NCI-H1105 (cell line): ENCODE measurements at places on chromosomes 2 and 18.

GRCh38 chr18:49728542-49728941, 84.8 kb downstream of the ACAA2 start:
- DNase-seq: peak; percentile 3

- DNase-seq: no peak
Observed at GRCh38 chr2:96291751-96292150, 13.6 kb downstream of the SNRNP200 start.

DNA sequence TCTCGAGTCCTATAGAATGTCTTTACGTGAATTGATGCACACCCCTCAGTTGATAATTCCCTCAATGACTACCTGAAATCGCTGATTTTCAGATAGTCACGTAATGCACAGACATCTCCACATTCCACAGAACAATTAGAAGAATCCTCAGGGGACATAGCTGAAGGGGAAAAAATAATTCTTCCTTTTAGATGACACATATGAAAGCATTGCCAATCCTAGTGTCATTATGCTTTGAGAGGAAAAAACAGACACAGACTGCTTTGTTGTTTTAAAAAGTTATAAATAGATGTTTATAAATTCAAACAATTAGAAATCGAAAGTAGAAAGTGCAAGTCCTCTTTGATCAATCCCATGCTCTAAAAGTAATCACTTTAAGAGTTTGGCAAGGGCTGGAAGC, 100.6 kb upstream of the FN1 start:
- DNase-seq: no peak

- DNase-seq: no peak
Observed at GRCh38 chr18:77676910-77677309, 427.3 kb downstream of the GALR1 start.

DNA sequence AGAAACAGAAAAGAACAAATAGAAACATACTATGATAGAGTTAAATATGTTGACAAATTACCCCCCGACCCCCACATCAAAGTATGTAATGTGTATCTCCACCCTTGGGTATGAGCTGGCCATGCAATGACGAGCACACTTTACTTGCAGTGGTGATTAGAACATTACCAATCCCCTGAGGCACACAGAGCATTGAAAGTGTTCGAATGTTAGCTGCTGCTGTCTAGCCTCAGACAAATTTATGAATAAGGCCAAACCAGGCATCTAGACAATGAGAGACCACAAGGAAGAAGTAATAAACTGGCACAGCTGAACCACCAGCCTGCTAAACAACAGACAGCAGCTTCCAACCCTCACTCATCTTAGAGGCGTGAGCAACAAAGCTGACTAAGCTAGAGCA, 380.5 kb downstream of the DSEL start:
- no peak for DNase-seq

DNA sequence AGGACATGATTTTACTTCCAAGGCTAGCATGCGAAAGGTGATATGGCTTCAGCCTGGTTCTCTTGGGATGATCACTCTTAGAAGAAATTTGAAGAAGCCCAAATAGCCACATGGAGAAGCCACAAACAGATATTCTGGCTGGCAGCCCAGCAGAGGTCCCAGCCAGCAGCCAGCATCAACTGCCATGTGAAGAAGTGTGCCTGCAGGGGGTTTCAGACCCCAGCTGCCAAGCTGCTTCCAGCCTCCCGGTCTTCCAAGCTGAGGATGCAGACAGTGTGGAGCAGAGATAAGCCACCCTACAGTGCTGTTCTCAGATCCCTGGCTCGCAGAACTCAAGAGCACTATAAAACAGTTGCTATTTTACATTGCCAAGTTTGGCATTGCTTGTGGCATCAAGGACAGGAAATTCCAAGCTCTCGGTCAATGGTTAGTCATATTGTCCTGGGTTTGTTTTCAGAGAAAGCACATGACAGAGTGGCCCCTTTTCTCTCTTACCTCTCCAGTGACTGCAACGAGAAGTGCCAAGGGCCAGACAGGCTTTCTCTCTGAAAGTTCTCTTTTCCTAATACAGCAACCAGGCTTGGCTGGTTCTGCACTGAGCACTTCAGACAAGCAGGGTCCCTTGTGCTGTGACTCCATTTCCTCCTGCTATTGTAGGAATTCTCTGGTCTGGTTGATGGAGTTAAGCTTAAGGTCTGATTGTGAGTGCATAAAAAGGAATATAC, 223.7 kb downstream of the ANKRD30B start:
- no peak for DNase-seq

DNA sequence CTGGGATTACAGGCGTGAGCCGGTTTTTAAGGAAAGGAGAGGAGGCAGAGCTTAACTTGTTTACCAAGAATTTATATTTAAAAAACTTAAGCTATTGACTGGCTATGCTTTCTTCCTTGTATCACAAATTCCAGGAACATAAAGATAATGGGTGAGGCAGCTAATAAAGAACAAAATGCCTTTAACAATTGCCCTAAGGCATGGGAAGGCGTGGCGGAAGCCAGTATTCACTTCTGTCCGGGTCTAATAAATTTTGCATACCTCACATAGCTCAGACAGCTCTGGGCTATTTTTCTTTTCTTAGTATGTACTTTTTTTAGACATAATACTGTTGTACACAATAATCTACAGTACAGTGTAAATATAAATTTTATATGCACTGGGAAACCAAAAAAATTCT, 1.0 kb upstream of the LDAH start:
- no peak for DNase-seq

- no peak for DNase-seq
Observed at GRCh38 chr2:15608392-15608761, 16.7 kb downstream of the DDX1 start.

DNA sequence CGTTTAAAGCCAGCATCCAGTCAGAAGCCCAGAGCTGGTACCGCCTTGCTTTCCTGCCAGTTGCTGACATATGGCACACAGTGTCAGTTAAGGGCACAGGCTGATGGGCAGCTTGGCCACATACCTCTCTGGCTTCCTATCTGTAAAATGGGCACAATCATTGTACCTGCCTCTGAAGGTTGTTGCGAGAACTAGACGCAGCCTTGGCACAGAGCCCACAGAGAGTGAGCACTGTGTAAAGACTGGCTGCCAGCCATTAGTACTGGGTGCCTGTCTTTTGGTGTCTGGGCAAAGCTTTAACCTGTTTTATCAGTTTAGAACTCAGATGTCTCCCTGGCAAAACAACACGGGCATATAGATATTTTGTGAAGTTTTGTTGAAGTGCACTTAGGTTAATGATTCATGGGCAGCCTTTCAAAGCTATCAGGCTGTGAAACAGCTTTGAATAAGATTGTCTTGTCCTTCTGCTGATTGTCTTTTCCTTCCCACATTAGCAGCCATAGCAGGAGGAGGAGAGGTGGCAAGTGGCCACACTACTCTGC, 269.5 kb downstream of the NEDD4L start:
- peak; percentile 45 for DNase-seq

DNA sequence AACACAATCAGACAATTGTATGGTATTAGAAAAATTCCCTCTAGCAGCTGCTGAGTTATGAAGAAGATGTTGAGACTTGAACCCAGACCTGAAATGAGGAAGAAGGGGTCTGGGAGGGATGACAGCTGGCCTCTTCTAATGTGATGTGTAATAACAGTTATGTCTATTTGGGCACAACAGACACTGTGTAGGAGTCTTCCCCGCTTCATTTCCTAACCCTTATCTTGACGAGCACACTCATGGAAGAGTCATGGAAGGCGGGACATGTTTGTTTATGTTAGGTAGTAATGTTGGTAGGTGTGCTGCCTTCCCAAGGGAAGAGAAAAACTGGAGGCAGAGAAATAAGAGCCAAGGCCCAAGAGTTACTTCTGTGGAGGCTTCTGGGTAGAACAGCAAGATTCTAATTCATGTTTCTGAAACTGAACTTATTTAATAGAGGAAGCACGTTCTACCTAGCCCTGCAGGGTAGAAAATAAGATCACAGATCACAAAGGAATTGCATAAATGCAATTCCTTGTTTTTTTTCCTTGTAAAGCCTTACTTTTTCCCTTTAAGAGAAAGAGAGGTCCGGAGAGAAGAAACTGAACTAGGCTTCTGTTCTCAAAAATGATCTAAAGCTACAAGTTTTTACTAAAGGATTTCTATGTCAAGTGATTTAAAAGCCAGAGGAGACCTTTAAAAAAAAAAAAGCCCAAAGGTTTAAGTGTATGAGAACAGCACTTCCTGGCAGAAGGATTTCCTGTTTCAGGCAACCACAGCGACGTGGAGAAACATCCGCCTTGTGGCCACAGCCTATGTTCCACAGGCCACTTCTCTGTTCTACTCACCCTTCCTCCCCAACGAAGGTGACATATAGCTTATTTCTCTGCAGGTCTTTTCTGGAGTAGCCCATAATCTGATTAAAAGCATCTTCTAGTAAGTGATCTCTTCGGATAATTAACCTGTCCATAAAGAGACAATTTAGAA, 68.5 kb upstream of the STK17B start:
- no peak for DNase-seq

- no peak for DNase-seq
Observed at GRCh38 chr2:110871637-110872036, 139.3 kb downstream of the ACOXL start.

- no peak for DNase-seq
Observed at GRCh38 chr18:46630160-46630559, 26.9 kb downstream of the LOXHD1 start.

DNA sequence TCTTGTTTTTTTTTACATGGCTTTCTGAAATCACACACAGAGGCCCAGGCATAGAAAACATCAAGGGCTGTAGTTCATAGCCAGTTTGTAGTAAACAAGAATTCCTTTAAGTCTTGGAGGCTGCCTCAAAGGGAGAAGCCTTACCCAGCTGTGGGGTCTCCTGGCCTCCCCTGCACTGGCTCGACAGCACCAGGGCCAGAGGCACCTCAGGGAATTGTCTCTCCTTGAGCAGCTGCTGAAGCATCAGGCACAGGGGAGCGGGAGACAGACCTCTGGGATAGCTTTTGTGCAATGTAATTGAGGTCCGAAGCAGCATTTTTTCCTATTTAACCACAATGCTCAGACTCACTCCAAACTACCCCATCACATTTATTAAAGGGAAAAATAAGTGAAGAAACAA, 209.1 kb downstream of the HRH4 start:
- no peak for DNase-seq

DNA sequence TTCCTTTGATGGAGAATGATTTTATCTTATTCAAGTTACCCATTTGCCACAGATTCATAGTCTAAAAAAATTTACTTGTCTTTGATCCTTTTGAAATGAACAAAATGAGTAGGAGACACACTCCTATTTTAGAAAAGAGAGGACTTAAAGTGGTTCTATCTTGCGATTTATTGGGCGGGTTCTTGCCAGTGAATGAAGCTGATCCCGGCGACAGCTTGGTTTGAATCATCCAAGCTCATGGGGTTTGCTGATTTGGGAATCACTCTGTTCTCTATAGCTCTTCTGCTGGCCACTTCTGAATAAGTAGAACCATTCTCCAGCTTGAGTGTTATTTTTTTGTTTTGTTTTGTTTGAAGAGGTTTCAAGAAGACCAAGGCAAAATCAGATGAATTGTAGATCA, 25.5 kb upstream of the PPP1CB start:
- no peak for DNase-seq

GRCh38 chr2:237234268-237234667, 148.6 kb downstream of the COPS8 start:
- no peak for DNase-seq

DNA sequence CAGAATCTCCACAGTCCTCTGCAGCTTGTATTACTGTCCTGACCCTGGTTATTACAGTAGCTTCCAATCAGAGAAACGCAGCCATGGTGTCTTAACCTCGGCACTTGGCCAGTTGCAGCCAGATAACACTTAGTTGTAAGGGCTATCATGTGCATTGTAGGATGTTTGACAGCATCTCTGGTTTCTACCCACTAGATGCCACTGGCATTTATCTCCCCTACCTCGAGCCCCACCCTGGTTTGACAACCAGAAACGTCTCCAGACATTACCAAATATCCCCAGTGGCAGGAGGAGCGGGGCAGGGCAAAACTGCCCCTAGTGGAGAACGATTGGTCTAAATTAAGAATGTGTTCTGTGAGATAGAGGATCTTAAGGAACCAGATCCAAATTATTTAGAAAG, 13.1 kb downstream of the DSG2 start:
- DNase-seq: no peak

GRCh38 chr2:21291426-21291825, 167.7 kb downstream of the TDRD15 start:
- DNase-seq: no peak

- no peak for DNase-seq
Observed at GRCh38 chr18:57698571-57699276, 77.1 kb upstream of the NARS1 start.

- DNase-seq: no peak
Observed at GRCh38 chr2:100200985-100201384, 58.6 kb upstream of the AFF3 start.
